Hepatocyte (in vitro differentiated cells): ENCODE measurements at places on chromosomes 11 and 22. TPM values are rescaled to one million over a fixed set of nuclear protein-coding genes. Genes with fewer than 3 reads are reported as not detected.

DNA sequence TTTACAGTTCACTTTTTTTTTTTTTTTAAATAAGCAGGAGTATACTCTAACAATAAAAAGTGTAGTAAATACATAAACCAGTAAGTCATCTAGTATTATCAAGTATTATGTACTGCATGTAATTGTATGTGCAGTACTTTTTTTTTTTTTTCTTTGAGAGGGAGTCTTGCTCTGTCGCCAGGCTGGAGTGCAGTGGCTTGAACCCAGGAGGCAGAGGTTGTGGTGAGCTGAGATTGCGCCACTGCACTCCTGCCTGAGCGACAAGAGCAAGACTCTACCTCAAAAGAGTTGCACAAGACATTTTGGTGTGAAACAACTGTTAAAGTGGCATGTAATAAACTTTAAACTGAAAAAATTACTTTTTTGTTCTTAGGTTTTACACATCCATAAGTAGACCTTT lies 16.7 kb downstream of the BCL2L13 start:
- DNase-seq: no peak

DNA sequence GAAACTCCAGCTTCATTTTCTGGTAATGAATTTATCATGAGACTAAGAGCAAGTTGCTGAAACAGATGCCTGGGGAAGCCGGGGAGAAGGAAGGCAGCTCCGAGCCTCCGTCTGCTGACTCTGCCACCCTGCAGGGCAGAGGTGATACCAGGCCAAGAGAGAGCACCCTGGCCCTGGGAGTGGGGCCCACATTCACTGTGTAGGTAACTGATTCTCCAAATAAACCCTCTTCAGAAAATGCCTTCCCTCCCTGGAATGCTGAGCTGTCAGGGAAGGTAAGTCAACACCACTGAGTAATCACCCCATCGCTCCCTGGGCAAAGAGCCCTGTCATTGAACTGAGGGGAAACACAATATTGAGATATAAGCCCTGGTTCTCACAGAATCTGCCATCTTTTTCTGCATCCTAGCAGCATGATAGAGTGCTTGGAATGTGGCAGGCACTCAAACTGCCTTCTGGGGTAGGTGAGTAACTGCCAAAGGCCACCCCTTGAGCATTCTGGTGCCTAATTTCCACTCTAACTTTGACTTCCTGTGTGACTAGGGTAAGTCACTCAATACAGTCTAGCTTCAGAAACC lies 147.6 kb downstream of the SPATA19 start:
- DNase-seq: no peak

GRCh38 chr11:46063138-46063537 lies 58.1 kb downstream of the PHF21A start:
- no peak for DNase-seq

GRCh38 chr11:132258875-132259274 lies 888.5 kb downstream of the NTM start:
- DNase-seq: no peak

DNA sequence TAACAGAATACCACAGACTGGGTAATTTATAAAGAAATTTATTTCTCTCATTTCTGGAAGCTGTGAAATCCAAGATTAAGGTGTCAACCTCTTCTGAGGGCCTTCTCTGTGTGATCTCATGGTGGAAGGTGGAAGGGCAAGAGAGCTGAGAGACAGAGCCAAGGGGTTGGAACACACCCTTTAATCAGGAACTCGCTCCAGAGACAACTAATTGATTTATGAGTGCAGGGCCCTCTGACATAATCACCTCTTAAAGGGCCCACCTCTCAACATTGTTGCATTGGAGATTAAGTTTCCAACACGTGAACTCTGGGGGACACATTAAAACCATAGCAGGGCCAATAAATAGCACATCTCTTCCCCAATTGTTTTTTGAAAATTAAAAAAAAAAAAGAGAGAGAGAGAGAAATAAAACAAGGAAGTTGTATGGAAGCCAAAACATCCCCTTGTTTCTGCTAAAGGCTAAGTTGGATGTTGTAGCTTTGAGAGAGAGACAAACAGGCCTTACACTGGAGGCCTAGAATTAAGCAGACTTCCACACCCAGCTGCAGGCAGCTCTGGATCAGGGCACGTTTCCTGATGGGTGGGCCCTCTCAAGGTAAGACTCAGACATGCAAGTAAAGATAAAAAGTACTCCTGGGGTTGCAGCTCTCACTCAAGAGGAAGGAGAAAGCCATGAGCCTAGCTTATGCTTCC lies 64.1 kb upstream of the BIRC3 start:
- peak; percentile 24 for DNase-seq

Gene KRTAP5-11
- total RNA-seq: not detected in 2 replicates

Gene GPHA2
- total RNA-seq: 2.0 TPM in 1 of 2 replicates, not detected in the other

Gene RBMXL2
- total RNA-seq: 0.30 TPM in 1 of 2 replicates, not detected in the other
